ENCODE measurements at places on chromosomes 2 and 18.

DNA sequence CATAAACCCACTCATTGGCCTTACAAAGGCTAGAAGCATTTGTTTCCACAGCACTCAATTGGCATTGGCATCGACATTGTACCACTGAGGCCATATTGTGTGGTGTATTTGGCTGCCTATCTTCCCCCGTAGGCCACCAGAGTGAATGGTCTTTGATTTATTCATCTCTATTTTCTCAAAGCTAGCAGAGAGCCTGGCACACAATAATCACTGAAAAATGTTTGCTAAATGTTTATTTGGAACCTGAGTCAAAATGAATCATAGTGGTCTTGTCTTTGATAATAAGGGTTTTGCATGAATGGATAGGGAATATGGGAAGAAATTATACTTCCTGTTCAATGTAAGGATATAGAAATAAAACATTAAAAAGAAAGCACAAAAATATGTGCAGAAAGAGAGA lies 107.3 kb upstream of the SLC8A1 start:
- no peak for DNase-seq

DNA sequence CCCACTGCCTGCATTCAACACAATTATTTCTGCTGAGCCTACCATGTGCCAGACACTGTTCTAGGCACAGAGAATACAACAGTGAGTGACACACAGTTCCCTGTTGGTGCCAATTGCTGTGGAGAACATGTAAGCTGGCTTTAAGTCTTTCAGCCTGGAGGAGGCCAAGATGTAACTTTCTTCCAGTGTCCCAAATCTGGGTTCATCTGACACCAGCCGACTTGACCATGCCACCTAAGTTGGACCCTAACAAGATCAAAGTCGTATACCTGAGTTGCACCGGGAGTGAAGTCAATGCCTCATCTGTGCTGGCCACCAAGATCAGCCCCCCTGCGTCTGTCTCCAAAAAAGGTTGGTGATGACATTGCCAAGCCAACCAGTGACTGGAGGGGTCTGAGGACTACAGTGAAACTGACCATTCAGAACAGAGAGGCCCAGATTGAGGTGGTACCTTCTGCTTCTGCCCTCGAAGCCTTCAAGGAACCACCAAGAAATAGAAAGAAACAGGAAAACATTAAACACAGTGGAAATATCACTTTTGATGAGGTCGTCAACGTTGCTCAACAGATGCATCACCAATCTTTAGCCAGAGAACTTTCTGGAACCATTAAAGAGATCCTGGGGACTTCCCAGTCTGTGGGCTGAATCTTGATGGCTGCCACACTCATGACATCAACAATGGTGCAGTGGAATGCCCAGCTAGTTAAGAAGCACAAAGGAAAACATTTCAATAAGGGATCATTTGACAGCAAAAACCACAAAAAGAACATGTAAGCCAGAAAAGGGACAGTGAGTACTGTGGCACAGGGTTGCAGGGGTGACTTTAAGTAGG lies 6.3 kb downstream of the TRABD2A start:
- no peak for DNase-seq

DNA sequence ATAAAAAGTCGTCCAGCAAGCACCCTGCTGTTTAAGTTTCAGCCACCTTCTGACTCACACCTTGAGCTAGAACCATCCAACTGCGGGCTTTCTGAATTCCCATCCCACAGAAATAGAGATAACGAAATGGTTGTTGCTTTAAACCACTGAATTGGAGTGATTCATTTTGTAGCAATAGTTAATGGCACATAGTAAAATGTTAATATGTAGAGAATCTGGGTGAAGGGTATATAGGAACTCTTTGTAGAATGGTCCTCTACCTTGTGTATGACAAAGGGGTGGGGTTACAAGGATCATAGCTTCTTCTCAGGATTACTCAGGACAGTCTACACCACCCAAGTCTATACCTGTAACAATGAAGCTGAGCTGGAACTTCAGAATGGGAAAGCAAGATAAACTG lies 2.4 kb upstream of the MAPRE3 start:
- DNase-seq: no peak

- no peak for DNase-seq
Measured at GRCh38 chr2:49616800-49617199, 462.5 kb upstream of the FSHR start.

Measured in activated CD8-positive, alpha-beta memory T cell treated with anti-CD3 and anti-CD28 coated beads for 1 hour (primary cell).